ENCODE measurements at places on chromosomes 4 and X.

DNA sequence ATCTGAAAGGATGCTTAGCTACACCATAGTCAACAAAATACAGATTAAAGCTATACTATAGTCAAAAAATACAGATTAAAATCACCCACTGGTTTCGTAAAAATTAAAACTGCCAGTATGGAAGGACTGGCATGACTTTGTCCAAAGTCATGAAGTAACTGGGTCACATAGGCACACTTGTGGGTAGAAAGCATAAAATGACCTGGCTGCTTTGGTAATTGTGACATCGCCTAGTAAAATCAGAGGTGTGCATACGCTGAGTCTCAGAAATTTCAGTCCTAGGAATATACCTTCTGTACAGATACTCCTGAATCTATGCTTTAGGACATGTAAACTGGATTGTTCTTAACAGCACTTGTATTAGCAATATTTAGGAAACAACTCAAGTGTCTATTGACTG, 28.1 kb downstream of the CLNK start:
- no peak for DNase-seq

DNA sequence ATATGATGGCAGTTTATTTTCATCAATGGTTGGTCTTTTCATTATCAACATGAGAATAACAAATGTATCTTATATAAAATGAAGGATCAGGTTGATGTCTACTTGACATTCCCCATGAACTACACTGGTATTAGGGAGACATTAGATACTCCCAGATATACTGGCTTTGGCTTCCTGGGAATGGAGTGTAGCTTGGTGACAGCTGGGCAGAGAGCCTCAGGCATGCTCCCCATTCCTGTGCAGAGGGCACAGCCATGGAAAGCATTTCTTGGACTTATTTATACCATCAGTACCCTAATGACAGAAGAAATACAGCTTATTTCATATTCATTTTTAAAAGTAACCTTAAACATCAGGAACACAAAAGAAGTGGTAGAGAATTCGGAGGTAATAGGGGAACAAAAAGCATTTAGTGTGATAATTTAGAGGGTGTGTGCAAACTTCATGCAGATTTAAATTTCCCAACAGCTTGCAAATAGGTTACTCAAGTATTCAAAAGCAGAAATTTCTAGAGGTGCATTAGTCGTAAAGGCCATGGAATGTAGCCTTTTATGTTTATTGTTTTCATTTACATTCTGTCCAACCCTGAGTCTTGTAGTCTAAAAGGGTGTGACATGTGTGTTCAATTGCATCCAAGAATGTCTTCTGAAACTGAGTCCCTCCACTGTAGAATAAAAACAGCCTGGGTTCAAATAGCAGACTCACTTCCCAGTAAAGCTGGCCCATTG, 573.8 kb downstream of the KCNIP4 start:
- no peak for DNase-seq

GRCh38 chr4:123994917-123995316, 598.3 kb downstream of the SPRY1 start:
- no peak for DNase-seq

DNA sequence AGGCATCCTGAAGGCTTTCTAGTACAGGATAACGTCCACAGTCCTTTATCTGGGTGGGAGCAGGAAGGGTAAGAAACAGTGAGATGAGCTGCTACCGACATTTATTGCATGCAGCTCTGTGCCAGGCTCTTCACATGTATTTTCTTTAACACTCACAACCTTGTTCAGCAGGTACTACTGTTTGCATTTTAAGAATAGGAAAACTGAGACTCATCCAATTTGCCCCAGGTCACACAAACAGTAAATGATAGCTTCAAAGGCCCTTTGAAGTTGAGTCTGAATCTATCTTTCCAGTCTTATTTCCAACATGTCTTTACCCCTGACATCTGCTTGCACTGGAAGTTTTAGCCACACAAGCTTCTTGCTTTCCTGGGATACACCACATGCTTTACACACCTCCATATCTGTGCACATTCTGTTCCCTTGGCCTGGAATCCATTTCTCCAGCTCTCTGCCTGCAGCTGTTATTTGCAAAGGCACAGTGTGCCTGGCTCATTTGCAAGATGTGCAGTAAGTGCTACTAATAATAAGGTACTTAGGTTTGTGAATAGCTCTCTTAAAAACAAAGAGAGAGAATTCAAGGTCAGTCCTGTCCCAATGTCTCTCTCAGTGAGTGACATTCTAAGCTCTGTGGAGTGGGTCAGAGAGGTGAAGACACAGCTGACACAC, 61.2 kb downstream of the METTL14 start:
- no peak for DNase-seq

GRCh38 chr4:104818579-104818978, 323.9 kb upstream of the CXXC4 start:
- no peak for DNase-seq

- no peak for DNase-seq
Observed at GRCh38 chr4:136796953-136797352, 735.3 kb downstream of the PCDH18 start.

DNA sequence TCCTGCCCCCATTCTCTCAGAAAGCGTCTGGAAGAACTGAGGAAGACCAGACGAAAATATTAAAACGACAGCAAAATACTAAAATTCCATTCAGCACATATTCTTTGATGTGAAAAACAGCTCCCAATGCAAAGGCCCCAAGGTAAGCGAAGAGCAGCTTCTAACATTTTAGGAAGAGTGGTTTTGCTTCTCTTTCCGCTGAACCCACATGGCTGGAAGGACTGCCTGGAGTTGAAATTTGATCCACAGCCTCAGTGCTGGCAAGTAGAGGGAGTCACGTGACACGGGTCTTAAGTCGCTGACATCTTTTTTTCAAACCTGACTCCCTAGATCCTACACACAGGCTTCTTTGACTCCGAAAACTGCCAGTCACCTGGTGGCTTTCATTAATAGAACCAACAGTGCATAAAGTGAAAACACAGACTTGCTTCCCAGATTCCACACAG, at the start of gene FAM13A:
TSS of gene FAM13A (minus strand) at position 233 of the 446 bp plus-strand sequence. CDS start at position 12, 221 bp downstream.
- no peak for DNase-seq

GRCh38 chrX:17024886-17025285, 78.4 kb downstream of the REPS2 start:
- no peak for DNase-seq

- DNase-seq, result no peak
Observed at GRCh38 chr4:159496248-159496647, 393.4 kb downstream of the RAPGEF2 start.

DNA sequence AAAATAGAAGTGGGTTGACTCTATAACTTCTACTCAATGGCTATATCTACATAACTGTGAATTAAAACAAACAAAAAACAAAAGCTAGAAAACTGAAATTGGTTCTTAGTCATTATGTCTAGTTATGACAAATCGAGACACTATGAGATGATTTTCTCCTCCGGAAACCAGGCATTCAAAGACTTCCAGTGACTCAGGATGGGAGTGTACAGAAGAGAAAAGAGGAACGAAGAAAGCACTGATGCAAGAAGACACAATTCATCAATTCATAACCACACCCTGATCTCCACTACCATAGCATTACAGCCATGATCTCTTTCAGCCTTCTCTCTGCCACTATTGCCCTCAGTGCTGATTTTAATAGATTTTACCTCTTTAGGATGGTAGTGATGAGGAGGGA, 253.6 kb downstream of the CBLL2 start:
- no peak for DNase-seq

DNA sequence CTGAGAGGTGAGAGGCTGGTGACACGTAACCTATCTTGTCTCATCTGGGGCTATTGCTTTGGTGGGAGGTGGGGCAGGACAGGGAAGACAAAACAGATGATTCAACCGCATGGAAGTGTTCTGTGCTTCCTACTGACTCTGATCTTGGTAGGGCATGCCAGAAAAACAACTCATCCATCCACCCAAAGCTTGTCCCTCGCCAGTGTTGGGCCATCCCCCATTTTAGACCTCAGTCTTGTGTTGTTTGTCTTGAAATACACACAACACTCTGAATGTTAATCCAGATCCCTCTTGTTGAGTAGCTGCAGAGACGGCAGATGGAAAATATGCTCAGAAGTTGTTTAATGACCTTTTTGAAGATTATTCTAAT, 377 bp downstream of the CHRNA9 start:
- DNase-seq, result no peak

GRCh38 chr4:139933541-139933940, 220.4 kb downstream of the MAML3 start:
- DNase-seq, result no peak

All from stimulated activated CD8-positive, alpha-beta memory T cell treated with anti-CD3 and anti-CD28 coated beads, Interleukin-15, amount 100 ng/mL, for 24 hours (primary cell).